Cerebellar nuclear complex (tissue), 1 donor: ENCODE measurements at places on chromosomes 1 and 21.

- DNase-seq: no peak
These were observed 34.7 kb upstream of the RIPK4 start for GRCh38 chr21:41801321-41802197.

DNA sequence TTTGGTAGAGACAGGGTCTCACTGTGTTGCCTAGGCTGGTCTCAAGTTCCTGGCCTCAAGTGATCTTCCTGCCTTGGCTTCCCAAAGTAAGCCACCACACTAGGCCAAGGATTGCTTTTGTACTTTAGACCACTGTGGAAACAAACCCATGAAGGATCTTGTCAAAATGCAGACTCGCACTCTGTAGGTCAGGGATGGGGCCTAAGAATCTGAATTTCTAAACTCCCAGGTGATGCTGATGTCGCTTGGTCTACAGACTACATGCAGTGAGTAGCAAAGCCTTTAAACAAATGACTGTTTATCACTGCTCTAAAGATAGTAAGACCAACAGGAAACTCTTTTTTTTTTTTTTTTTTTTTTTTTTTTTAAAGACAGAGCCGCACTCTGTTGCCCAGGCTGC, 54.1 kb upstream of the MUTYH start:
- DNase-seq: no peak

DNA sequence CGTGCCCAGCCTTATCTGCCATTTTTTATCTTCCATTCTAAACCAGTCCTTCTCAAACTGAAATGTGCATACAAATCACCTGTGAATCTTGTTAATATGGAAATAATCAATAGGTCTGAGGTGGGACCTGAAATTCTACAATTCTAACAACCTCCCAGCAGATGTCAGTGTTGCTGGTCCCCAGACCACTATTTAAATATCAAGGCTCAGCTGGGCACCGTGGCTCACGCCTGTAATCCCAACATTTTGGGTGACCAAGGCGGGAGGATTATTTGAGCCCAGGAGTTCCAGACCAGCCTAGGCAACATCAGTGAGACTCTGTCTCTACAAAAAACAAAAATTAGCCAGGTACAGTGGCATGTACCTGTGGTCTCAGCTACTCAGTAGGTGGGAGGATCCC, 4.1 kb downstream of the UQCRHL start:
- DNase-seq: no peak

- DNase-seq: no peak
These were observed 20.5 kb downstream of the WNT2B start for GRCh38 chr1:112529301-112529700.

GRCh38 chr1:200029035-200029821, 1.7 kb downstream of the NR5A2 start:
- DNase-seq: no peak

DNA sequence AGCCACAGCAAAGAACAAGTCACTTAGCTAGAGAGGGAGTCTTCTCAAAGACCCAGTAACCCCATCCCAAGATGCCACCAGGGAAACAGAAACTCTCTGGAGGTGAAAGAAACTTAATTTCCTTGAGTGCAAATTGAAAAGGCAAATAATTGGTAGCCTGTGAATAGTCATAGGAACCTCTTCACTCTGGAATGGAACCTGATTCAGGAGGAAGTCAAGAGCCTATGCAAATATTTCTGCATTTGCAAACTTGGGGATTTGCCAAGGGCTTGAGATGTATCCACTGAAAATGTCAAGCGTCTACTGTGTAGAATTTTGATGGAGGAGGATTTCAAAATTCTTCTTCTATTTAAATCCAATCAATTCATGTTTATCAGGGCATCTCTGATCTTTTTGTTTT, 5.7 kb downstream of the HIVEP3 start:
- DNase-seq: no peak

- DNase-seq: no peak
These were observed 19.1 kb downstream of the SELP start for GRCh38 chr1:169610858-169611257.

DNA sequence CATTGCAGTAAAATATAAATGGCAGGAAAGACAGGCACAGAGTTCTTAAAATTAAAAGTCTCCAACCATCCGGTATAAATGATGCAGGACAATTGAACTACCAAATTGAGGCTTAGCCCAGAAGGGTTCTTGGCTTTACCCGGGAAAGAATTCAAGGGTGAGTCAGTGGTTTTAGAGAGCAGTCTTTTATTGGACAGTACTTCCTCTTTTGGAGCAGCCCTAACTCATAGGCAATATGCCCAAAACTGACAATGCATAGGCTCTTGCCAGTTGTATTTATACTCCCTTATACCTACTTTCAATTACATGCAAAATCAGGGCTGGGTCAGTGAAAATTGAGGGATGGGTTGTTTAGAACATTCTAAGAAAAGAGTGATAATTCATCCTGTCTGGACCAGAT, 1628.9 kb upstream of the PRMT6 start:
- DNase-seq: no peak

- no peak for DNase-seq
These were observed 169.3 kb downstream of the CAMTA1 start for GRCh38 chr1:6954591-6954990.
